Epithelial cell of proximal tubule (primary cell): ENCODE measurements at places on chromosomes 7 and 10.

GRCh38 chr7:90596671-90597562, 796 bp downstream of the CDK14 start:
- no peak for DNase-seq

- DNase-seq, result no peak
Observed at GRCh38 chr10:62109587-62110293, 158.9 kb downstream of the RTKN2 start.

DNA sequence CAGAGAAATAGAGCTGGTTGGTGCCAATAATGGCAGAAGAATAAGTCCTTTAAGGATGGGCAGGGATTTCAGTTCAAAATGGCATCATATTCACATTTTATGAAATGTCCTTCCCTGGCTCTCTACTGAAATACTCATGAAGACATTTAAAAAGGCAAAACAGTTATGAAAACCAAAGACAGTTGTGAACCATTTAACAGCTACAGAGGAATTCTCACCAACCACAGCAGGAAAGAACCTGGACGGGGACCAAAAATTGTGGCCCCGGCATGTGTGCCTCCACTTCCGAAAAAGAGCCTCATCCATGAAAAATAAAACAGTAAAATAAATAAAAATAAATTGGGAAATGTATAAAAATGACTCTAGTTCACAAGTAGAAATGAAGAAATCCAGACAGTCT, 539.5 kb downstream of the SUGCT start:
- no peak for DNase-seq

GRCh38 chr7:84697506-84697905, 489.4 kb downstream of the SEMA3D start:
- DNase-seq, result peak; percentile 74

GRCh38 chr10:47112612-47113011, 187.4 kb upstream of the GDF10 start:
- no peak for DNase-seq

GRCh38 chr10:123786306-123786705, 105.3 kb downstream of the CPXM2 start:
- DNase-seq, result no peak

DNA sequence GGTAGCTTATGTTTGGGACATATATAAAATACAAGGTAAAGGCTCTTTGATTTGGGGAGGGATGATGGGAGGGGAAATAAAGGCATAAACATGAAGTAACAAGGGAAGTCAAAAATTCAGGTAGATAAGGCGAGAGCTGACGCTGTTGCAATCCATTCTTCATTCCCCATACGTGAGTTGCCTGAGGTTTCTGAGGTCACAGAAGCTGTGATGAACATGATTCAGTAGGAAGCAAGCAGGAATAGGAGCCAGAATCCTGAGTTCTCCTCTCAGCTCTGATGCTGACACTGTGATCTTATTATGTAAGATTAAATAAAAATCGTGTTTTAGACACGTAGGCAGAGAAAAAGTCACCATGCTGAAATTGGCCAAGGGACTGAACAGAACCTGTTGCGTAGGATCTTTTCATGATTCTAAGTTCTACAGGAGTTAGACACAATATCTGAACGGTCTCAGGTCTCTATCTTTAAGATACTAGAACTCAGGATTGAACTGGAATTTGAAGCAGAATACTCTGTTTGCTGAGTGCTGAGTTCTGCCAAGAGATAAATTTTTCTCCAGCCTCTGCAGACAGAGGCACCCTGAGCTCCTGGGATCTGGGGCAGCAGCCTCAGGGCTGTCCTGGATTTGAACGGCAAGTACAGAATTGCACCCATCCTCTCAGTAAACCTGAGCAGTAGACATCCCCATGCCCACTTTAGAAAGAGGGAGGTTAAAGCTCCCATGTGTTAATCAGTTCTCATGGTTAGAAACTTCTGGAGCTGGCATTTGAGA, 21.0 kb downstream of the KLF6 start:
- DNase-seq, result no peak

DNA sequence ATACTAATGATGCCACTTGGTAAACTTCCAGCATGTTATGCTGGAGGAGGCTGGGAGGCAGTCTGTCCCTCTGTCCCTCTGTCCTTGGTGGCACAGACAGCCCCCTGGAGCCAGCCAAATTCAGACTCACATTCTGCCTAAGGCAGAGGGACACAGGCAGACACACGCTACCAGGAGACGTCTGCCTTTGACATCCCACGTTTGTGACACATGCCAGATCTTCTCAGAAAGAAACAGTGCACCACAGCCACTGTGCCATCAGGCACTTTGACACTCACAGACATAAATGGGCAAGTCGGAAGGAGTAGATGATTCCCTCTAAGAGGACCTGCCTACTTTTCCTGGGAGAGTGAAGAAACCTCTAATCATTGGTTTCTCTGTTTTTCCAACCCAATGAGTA, 467.0 kb downstream of the DPP6 start:
- no peak for DNase-seq

DNA sequence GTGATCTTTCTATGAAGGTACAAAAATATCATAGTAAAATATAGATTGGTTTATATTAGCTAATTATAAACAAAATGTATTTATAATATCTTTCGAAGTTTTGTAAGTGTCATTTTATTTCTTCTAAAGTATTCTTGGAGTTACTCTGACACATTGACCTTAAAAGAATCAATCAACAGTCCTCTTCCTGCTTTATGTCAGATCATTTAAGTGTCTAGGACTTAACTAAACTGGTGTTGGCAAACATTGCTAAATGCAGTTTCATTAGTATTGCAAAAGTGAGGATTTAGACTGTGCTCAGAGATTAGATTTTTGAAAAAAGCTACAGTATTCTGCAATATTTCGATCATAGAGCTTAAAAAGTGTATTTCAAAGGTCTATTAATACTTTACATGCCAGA, 10.3 kb downstream of the GLCCI1 start:
- DNase-seq, result no peak

- no peak for DNase-seq
Observed at GRCh38 chr7:97021747-97022490, 2.7 kb downstream of the DLX5 start.
